ENCODE measurements at places on chromosomes 6 and 20. TPM values are rescaled to one million over a fixed set of nuclear protein-coding genes. Genes with fewer than 3 reads are reported as not detected.

- DNase-seq: peak; percentile 81
Measured at GRCh38 chr6:31378062-31378720, 21.2 kb upstream of the HLA-B start.

- no peak for DNase-seq
Measured at GRCh38 chr6:113120224-113120581, 736.9 kb upstream of the MARCKS start.

GRCh38 chr20:62060631-62061541 is 4.8 kb downstream of the TAF4 start:
- no peak for DNase-seq

DNA sequence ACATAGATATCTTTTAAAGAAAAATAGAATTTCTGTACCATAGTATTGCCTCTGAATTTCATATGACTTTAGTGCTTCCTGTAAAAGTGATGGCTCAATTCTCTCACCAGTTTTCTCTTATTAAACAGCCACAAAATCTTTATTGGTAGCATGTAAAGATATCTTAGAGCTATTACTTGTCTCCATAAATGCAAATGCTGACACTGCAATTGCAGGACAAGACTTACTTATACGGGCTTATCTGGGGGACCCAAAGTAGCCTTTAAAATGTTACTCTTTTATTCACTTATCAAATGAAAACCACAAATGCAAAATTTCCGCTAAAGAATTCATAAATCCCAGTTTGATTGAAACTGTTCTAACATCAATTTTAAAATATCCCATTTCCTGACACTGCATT is 287.1 kb upstream of the SPTLC3 start:
- no peak for DNase-seq

GRCh38 chr6:92822222-92822621 is 597.1 kb downstream of the EPHA7 start:
- DNase-seq: no peak

DNA sequence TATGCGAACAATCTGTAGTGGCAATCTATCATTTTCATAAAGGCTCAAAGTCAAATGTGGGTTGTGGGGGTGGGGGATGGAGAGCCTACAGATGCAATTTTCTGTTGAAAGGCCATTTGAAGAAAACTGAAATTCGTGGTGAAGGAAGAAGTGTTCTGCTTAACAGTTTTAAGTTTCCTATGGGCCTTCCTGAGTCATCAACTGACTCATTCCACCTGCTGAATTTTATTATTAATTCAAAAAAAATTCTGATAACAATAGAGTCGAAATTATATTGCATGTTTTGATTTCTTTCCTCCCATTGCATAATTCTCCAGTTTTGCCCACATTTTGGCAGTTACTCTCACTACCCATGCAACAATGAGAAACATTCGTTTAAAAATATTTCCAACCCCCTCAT is 622.3 kb upstream of the ARID1B start:
- DNase-seq: no peak

GRCh38 chr20:47985092-47985850 is 200.0 kb upstream of the SULF2 start:
- no peak for DNase-seq

- DNase-seq: no peak
Measured at GRCh38 chr6:105514306-105514705, 111.4 kb upstream of the PREP start.

DNA sequence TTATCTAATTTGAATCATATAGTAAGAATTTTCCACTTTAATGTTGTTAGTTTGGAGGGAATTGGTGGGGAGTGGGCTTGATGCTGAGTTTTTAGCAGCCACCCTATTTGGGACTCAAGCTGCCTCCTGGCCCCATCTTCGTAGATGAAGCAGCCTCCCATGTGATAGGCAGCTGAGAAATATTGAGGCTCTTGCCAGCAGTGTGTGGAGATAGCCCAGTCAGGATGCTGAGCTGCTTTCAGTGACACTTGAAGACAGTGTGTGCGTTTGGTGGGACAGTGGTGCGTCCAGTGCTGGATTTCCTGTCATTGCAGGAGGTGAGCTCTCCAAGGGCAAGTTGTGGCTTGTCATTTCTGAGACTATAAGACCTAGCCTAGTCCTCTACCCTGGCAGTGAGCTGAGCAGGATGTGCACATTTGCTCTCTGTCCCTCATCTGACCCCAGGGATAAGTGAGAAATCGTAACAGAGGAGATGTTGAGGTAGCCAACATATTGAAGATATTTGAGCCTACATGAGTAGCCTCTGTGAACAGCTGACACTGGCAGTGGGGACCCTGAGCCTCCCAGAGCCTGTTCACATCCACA is 47.9 kb upstream of the RNF8 start:
- DNase-seq: no peak

GRCh38 chr20:1718604-1719384 is 61.2 kb upstream of the SIRPG start:
- no peak for DNase-seq

DNA sequence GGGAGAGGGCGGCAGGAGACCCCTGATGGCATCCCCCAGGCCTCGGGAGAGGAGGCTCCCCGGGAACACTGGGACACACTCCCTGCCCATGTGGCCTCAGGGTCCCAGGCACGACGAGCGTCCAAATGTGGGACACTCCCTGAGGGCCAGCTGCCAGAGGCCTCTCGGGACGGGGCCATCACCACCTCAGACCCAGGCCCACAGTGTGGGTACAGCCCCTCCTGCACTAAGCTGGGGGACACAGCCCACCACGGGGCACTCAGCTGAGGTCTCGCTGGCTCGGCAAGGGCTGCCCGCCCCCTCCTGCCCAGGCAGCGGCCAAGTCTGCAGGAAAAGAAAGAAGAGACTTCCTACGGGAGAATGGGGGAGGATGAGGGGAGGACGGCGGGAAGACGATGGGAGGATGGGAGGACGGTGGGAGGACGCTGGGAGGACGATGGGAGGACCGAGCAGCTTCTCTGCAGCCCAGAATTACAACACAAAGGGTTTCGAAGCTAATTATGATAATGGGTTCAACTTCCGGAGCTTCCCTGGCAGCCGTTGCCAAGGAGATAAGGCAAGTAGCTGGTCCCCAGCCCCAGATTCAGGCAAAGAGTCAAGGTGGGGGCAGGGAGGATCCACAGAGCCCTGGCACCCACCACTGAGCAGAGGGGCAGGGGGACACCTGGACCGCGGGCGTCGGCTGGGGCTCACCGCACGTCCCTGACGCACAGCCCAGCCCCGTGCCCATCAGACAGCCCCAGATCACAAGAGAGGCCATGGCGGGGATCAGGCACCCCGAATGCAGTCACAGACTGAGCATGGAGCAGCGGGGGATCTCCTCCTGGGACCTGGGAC is 17.5 kb downstream of the KCNQ2 start:
- DNase-seq: no peak

DNA sequence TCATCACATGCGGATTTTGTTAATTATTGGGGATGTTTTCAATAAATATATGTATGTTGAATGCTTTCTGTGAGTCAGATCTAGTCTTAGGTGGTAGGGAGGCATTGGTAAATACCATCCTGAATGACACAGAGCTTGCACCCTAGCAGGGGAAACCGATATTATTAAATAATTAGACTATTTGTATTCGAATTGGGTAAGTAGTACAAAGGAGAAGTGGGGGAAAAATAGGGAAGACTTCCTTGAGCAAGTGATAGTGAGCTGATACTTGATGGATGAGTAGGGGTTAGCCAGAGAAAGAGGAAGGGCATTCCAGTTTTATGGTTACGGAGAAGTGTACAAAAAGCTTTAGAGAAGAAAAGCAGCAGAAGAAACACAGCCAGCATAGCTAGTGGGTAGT is 1.5 kb downstream of the RIOK1 start:
- no peak for DNase-seq

- DNase-seq: no peak
Measured at GRCh38 chr6:164911151-164911550, 398.3 kb downstream of the C6orf118 start.

- no peak for DNase-seq
Measured at GRCh38 chr6:39088331-39088730, 26.7 kb downstream of the SAYSD1 start.

GRCh38 chr20:57000441-57000968 is 265.9 kb downstream of the BMP7 start:
- DNase-seq: no peak

- DNase-seq: no peak
Measured at GRCh38 chr6:53172468-53172803, 23.8 kb upstream of the GCM1 start.

GRCh38 chr6:152685819-152686218 is 11.9 kb upstream of the MYCT1 start:
- DNase-seq: no peak

- no peak for DNase-seq
Measured at GRCh38 chr20:49167811-49168507, 20.2 kb downstream of the STAU1 start.

DNA sequence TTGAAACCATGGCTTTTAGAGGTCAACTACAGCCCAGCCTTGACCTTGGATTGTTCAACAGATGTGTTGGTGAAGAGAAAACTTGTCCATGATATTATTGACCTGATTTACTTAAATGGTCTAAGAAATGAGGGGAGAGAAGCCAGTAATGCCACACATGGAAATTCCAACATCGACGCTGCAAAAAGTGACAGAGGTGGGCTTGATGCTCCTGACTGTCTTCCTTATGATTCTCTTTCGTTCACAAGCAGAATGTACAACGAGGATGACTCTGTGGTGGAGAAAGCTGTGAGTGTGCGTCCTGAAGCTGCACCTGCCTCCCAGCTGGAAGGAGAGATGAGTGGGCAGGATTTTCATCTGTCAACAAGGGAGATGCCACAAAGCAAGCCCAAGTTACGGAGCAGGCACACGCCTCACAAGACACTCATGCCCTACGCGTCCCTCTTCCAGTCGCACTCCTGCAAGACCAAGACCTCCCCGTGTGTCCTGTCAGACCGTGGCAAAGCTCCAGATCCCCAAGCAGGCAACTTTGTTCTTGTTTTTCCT is 16.2 kb downstream of the TTLL2 start:
- no peak for DNase-seq

- no peak for DNase-seq
Measured at GRCh38 chr20:46592580-46593362, 42.3 kb upstream of the OCSTAMP start.

GRCh38 chr20:46899621-46900020 is 5.0 kb downstream of the EYA2 start:
- DNase-seq: no peak

GRCh38 chr6:137681445-137682009 is 185.5 kb upstream of the TNFAIP3 start:
- DNase-seq: no peak

DNA sequence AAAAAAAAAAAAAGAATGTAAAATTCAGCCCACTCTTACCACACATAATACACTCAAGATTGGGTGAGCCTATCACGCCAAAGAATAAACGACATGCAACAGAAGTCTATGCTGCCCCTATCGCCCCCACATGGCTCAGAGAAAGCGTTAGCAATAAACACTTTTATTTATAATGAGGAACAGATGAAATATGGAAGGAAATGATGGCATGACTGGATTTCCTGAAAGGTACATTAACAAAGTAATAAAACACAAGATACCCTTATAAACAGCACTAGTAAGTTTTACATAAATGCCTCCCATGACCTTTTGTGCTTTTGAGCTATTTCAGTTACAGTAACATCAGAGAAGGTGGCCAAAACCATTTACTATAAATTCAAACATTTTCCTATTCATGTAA is 71.4 kb upstream of the SCAF8 start:
- DNase-seq: no peak

DNA sequence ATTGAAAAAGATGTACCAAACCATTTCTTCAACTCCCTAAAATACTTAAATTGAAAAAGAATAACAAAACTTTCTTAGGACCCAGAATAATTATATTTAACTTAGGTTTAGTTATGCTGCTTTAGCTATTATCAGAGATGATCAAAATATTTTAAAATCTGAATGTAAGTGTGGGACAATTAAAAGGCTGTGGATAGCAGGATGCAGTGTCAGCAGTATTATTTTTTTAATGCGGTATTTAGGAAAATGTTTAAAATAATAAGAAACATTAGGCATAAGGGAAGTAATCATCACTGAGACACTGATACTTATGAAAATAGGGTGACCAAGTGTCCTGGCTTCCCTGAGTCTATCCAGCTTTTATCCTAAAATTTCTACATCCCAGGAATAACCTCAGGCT is 161.5 kb upstream of the PTCHD4 start:
- DNase-seq: no peak

DNA sequence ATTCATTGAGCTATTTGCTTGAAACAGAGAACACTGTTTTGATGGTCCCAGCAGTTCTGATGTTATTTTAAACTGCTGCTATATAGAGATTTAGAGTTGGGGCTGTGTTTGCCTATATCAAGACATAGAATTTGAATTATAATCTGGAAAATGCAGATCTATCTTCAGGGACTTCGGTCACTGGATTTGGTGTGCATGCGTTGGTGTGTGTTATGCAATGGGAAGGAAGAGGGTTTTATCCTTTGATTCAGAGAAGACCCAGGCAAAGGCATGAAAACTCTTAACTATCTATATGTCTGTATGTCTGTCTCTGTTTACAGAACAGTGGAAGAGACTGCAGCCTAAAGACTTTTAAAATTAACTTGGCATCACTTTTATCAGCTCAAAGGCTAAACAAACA is 2.0 kb downstream of the ADGRB3 start:
- no peak for DNase-seq

DNA sequence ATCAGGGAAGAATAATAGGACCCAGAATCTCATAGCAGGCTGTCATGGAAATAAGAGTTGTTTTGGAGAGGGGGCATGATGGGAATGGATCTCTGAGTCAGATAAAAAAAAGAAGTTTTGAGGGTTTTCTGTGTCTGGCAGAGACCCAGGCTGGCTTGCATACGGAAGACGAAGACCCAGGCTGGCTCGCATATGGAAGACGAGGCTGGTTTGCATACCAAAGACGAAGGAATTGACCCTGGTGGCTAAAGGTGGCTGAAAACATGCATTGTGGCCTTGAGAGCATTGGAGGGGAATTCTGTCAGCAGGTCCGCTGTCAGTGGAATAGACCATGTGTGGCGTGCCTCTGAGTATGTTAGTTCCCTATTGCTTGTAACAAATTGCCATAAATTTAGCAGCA is 335.1 kb downstream of the BTBD3 start:
- DNase-seq: no peak

PKHD1 gene
- 0.27 TPM for total RNA-seq

TMEM200A gene
- total RNA-seq: 0.20 TPM

CCND3 gene
- 67.0 TPM for total RNA-seq

ALDH8A1 gene
- 2.5 TPM for total RNA-seq

ZNF334 gene
- 1.9 TPM for total RNA-seq

RAB32 gene
- 25.3 TPM for total RNA-seq

SULF2 gene
- total RNA-seq: 140 TPM

AIF1 gene
- not detected for total RNA-seq

NUP153 gene
- 28.9 TPM for total RNA-seq

PDYN gene
- not detected for total RNA-seq

ARG1 gene
- total RNA-seq: not detected

GDAP1L1 gene
- not detected for total RNA-seq

HS3ST5 gene
- total RNA-seq: not detected

DAAM2 gene
- 31.6 TPM for total RNA-seq

TNFRSF21 gene
- total RNA-seq: 92.1 TPM

GRIK2 gene
- total RNA-seq: not detected

ID1 gene
- total RNA-seq: 1,015 TPM

FAM83C gene
- total RNA-seq: 0.14 TPM

OTOR gene
- total RNA-seq: not detected

HLA-DOB gene
- total RNA-seq: not detected

Data from transverse colon (tissue), 4 donors.